ENCODE measurements at places on chromosomes 1 and 21.

DNA sequence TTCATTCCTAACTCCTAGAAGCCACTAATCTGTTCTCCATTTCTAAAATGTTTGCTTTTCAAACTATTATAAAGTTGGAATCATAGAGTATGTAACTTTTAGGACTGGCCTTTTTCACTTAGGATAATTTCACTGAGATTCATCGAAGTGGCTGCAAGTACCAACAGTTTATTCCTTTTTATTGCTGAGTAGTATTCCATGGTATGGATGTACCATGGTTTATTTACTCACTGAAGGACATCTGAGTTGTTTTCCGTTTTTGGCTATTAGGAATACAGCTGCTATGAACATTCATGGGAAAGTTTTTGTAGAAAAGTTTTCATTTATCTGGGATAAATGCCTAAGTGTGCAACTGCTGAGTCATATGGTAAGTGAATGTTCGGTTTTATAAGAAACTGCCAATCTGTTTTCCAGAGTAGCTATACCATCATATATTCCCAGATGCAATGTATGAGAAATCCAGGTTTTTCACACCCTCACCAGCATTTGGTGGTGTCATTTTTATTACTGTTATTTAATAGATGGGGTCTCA, 66.3 kb downstream of the SLC27A3 start:
- DNase-seq, result peak; percentile 65

GRCh38 chr1:39822146-39822545, 33.5 kb upstream of the BMP8B start:
- no peak for DNase-seq

DNA sequence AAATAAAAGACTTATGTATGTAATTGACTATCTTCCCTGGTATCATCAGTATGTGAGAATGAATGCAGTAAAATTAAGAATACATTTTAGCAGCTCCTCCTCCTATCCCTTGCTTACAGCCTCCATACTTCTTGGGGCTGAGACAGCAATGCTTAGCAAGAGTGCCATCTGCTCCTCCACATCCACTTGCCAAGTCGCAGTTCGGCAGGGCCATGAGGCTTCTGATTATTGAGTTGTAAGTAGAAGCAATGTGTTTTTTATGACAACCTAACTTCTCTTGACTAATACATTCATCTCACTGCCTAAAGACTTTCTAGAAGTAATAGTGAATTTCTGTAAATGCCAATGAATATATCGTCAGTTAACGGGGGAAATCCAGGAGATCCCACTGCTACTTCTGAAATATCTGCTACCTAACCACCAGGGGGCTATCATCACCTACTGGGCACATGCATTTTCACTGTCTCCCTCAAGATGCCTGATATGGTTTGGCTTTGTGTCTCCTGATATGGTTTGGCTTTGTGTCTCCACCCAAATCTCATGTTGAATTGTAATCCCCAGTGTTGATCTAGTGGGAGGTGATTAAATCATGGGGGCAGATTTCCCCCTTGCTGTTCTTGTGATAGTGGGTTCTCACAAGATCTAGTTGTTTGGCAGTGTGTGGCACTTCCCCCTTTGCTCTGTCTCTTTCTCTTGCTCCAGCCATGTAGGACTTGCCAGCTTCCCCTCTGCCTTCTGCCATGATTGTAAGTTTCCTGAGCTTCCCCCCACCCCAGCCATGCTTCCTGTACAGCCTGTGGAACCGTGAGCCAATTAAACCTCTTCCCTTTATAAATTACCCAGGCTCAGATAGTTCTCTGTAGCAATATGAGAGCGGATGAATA, 59.6 kb downstream of the EXTL2 start:
- peak; percentile 22 for DNase-seq

GRCh38 chr1:147209825-147210821, 15.0 kb downstream of the FMO5 start:
- no peak for DNase-seq

GRCh38 chr1:150511551-150511950, 3.6 kb downstream of the ECM1 start:
- no peak for DNase-seq
